ENCODE measurements at places on chromosomes 11 and 22.

DNA sequence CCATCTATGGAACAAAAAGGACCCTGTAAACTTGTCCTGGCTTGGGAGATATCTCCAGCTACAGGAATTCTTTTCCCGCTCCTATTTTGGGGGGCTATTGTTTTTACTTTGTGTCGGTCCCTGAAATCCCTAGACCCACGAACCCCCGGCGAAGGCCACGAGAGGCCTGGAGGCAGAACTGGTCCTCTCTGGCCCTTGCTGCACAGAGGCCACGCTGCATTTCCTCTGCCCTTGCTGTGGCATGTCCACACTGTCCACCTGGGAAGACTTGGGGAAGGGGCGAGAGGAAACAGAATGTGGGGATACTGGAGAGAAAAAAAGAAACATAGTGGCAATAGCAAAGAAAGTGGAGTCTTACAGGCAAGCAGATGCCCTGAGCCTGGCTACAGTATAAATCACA, 2.3 kb upstream of the ANO1 start:
- no peak for DNase-seq

- DNase-seq, result no peak
Measured at GRCh38 chr11:66856496-66857233, at the start of gene LRFN4. TSS of gene LRFN4 (plus strand) at chr11:66857064. CDS start at chr11:66857745, 681 bp downstream.

- DNase-seq, result no peak
Measured at GRCh38 chr11:19558189-19558986, 154.2 kb upstream of the NAV2 start.

DNA sequence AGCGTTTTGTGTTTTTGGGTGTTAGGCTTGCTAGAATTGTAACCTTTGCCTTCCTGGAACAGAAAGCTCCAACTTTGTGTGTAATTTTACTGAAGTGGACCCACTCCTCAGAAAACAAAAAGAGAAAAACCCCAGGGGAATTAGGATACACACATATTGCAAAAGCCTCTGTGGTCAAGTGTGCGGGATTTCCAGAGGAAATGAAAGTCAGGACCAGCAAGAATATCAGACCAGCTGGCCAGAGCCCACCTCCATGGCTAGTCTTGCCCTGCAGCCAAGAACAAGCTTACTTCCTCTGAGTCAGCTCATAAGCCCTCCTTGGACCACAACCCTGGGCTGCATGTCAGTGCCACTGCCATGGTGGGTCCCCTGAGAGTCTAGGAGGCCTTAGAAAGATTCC, 37.0 kb upstream of the FTH1 start:
- peak; percentile 32 for DNase-seq

GRCh38 chr22:27152883-27153282, 495.5 kb downstream of the MIAT start:
- DNase-seq, result no peak

DNA sequence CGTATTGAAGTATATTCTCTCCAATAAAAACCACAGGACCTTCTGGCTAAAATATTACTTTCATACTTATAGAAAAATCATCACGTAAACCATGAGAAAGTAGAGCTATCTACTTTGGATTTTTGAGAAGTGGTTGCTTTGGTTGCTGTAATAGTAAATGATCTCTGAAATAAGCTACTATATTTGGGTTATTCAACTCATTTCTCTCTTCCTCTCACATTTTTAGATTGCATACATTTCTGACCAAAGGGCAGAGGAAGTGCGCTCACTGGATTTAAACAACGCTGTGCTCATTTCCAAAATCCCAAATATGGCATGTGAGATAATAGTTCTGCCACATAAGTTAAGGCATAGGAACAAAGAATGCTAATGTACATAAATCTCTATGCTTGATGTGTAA, 357.0 kb downstream of the LRRC4C start:
- DNase-seq, result no peak

- DNase-seq, result no peak
Measured at GRCh38 chr11:131201674-131202073, 168.7 kb upstream of the NTM start.

DNA sequence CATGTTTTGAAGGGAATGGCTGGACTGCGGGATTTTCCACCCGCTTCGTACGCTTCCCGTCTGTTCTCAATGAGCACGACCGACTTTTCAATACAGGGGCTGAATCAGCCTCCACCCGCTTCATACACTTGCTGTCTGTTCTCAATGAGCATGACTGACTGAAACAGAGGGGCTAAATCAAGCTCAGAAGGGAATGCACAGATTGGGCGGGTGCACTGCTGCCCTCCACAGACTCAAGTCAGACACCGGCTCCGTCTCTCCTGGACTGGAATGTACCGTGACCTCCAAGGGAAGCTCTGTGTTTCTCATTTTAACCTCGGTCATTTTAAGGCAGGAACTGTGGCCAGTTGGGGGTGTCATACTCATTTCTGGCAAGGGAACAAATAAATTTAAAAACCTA, 48.5 kb downstream of the BRD1 start:
- DNase-seq, result no peak

- DNase-seq, result no peak
Measured at GRCh38 chr22:49099496-49100124, 728.1 kb downstream of the BRD1 start.

DNA sequence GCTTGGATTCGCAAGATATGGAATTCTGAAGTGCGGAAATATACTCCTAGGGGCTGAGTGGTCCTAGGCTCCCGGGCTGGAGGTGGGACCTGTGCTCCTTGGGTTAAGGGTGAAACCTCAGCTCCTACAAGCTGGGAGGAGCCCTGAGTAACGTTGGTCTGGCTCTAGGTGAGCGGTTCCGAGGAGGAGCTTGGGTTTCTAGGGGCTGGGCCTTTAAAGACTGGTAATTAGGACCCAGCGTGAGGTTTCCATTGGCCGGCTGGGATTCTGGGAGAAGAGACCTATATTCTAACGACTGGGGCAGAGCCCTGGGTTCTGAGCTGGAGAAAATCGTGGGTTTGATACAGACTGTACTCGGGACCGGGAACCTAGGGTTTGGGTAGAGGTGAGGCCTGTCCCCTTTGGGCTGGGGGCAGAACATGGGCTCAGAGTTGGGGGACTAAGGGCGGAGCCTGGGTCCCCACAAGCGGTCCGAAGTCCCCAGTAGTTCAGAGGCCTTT, 882 bp upstream of the MAP4K2 start:
- no peak for DNase-seq

- peak; percentile 16 for DNase-seq
Measured at GRCh38 chr11:60396799-60397198, 540 bp downstream of the MS4A14 start.

GRCh38 chr22:26894766-26895485, 237.5 kb downstream of the MIAT start:
- no peak for DNase-seq

DNA sequence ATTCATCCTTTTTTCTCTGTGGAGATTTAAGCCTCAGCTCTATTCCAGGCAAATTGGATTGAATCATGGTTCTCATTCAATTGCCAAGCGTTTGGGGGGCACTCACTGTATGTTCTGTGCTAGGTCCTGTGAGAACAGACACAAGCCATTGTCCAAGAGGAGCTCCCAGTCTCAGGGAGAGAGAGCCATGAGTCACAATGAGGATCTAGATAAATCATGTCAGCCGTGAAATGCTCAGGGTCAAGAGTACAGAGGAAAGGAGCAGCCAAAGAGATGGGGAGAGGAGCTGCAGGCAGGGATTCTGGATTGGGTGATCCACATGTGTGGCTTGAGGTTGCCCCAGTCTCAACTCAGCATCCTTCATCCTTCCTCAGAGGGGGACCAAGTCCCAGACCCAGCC, 93.6 kb downstream of the FEZ1 start:
- DNase-seq, result no peak

- no peak for DNase-seq
Measured at GRCh38 chr11:2762031-2762380, 62.2 kb upstream of the KCNQ1OT1 start.

- DNase-seq, result no peak
Measured at GRCh38 chr11:77089004-77089545, 13.6 kb upstream of the OMP start.

DNA sequence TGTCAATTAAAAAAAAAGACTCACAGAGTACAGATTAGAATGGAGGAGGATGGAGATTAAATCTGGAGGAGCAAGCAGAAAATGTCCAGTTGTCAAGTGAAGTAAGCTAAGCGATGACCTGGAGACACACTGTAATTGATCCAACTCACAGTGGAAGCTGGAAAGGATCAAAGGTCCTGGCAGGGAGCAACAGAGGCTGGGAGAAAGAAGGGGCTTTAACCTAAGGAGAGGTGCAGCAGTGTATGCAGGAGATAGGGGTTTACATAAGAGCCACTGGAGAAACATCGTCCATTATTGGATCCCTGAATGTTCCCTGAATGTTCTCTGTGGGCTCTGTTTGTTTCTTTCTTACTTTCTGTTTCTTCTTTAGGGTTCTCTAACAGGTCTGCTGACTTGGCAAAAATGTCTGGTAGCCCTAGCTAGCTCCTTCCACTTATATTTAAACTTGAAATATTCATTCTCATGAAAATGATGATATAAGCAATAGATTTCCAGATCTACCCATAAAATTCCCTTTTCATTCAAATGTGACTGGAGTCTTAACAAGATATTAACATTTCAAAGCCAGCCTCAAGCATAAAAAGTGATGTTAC, 30.1 kb upstream of the CAT start:
- no peak for DNase-seq

DNA sequence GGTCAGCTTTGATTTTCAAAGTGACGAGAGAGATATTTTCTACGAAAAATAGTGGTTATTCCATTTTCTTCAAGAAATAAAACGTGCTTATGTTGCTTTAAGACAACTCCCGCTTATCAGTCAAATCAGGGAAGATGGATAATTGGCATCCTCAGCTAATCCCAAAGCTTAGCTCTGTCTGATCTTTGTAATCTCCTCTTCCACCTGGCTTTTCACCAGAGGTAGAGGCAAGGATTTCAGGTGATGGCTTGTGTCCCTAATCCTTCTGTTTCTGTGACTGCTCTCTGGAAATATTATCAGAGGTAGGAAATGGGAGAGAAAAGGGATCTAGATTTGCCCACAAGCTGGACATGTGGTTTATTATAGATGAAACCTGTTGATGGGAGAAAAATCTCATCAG, 78.9 kb downstream of the DBX1 start:
- no peak for DNase-seq

- no peak for DNase-seq
Measured at GRCh38 chr11:93942176-93942575, 79.0 kb upstream of the HEPHL1 start.

DNA sequence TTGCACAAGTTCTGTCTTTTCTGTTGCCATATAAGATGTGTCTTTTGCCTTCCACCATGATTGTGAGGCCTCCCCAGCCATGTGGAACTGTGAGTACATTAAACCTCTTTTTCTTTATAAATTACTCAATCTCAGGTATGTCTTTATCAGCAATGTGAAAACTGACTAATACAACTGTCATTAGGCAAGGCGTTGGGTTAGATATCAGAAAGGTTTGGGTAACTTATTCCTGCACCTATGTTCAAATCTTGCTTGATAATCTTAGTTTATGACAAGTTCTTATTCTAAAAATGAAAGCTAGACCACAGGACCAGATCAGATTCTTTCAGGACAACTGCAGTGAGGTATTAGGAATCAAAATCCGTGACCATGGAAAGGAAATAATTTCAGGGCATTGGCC, 160.6 kb upstream of the BDNF start:
- DNase-seq, result no peak

GRCh38 chr11:27255447-27255828, 107.6 kb downstream of the CCDC34 start:
- DNase-seq, result no peak

DNA sequence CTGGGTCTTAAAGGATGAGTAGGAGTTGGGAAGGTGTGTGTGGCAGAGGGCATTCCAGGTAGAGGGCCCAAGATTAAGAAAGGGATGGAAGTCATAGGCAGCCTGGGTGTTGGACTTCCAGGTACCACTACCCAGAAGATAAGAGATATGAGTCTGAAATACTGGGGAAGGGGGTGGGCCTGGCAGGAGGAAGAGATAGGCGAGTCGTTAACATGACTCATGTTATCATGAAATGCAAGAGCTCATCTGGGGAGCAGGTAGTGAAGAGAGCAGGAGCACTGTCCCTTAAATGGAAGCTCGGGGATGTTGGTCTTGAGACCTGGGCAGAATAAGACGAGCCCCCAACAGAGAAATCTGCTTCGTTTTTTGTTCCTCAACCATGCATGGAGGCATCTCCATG, 10.2 kb downstream of the ZC3H7B start:
- DNase-seq, result no peak

DNA sequence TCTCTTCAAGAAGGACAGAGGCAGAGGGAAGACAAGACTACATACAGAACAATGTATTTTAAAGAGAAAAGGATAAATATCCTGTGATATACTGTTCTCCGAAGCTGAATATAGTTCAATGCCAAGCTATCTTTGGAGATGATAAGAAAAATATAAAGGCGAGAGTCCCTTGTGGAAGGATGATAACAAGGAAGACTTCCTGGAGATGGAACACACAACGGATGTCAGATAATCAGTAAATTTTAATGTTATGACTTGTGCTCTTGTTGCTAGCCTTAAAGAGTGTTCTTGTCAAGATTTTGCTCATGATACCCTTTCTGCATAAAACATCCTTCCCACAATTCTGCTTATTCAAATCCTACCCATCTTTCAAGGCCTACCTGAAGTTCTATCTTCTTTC, 6.8 kb upstream of the CTR9 start:
- DNase-seq, result no peak

GRCh38 chr11:134807997-134808396, 396.0 kb upstream of the B3GAT1 start:
- no peak for DNase-seq

DNA sequence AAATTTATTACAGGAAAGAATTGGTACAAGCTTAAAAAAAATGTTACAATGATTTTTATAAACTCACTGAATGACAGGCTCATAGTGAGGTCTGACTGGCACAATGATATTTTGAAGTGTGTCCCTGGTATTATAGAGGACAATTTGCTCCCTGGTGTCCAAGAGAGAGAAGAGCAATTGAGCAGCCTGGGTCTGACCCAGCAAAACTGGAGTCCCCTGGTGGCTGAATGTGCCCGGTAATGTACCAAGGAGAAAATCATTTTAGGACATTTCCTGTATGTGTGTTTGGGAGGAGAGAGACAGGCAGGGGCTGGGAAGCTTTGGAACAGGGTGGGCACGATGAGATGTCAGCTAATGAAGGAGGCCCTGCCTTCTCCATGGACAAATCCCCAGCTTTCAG, 125.3 kb downstream of the APOL5 start:
- no peak for DNase-seq

DNA sequence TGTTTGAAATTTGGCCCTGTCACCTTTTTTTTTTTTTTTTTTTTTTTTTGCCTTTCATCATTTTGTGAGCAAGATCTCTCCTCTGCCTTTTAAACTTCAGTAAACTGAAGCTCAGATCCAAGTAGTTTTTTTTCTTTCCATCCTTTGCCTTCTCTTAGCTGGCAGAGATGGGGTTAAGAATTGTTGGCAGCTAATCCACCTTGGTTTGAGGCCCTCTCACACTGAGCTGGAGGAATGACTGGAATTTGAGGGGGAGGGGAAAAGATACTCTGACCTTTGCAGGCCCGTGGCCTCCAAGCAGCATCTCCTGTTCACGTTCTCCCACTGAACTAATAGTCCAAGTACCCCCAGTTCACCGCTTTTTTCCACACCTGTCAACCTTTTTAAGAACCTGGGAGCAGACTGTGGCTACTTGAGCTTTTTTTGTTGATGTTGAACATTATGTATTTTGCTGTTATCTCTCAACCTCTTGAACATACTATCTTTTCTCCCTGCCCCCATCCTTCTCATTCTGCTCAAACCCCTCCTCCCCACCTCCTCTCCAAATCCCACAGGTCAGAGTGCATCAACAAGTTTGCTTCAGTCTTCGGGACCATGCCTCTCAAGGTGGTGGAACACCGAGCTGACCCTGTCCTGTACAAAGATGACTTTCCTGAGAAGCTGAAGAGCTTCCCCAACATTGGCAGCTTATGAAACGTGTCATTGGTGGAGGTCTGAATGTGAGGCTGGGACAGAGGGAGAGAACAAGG, 66.2 kb downstream of the ALX4 start:
- DNase-seq, result no peak

Measured in stimulated activated naive B cell treated with anti-CD40 and anti-IgM and Interleukin-4, amounts not matched to agents 10 μg/mL and 1 μg/mL and 100 μg/mL, for 72 hours (primary cell).